Omental fat pad (tissue), 4 donors: ENCODE measurements at places on chromosomes 1 and 21.

DNA sequence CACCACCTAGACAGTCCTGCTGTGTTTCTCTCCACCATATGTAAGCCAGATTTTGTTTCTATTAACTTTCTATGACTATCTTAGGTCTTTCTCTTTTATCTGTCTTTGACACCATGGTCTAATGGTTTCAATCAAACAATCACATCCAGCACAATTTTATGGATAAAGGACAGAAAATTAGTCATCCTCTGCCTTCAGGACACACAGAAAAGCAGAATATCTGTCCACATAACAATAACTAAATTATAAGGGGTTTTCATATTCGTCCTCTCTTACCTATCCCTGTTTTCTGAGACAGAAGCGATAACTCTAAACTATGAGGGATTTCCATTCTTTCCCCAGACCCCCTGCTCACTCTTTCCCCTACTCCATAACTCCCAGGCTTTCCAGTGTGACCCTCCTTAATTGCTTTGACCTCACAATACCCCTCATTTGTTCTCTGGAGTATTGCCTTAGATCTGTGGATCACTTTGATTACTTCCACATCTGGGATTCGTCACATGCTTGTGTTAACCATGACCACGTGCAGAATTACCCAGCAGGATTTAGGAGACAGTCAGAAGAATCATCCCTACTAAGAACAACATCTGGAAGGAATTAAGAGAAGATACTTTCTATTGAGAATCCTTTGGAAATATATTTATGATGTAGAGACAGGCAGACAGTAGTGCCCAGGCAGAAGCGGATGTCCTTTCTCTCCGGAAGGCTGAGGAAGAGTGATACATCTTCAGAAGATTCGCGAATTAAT is 108.2 kb upstream of the GREM2 start:
- no peak for DNase-seq

- no peak for DNase-seq
Observed at GRCh38 chr21:36709030-36709867, 10.3 kb downstream of the SIM2 start.

- no peak for DNase-seq
Observed at GRCh38 chr1:61636814-61637213, 88.1 kb downstream of the TM2D1 start.

- no peak for DNase-seq
Observed at GRCh38 chr1:164363980-164364379, 195.0 kb upstream of the PBX1 start.

DNA sequence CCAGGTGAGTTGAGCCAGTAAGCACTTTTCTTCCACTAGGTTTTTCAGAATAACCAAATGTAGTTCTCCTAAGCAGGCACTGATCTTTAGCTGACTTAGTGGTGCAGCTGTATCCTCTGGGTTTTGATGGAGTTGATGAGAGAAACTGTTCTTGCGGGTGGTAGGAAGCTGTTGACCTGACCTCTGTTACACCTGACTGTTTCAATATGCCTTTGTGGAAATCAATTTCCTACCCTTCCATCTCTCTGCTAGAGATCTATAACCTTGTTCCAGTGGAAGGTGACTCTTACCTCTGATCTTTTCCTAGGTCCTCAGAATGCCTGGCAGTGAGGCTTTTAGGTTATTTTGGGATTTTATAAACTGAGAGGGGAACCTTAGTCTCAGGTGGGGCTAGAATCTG is 51.6 kb upstream of the MACF1 start:
- no peak for DNase-seq

GRCh38 chr1:15483971-15484370 is 8.1 kb downstream of the CELA2B start:
- no peak for DNase-seq

GRCh38 chr21:16800536-16801275 is 712.1 kb upstream of the CXADR start:
- DNase-seq = no peak

DNA sequence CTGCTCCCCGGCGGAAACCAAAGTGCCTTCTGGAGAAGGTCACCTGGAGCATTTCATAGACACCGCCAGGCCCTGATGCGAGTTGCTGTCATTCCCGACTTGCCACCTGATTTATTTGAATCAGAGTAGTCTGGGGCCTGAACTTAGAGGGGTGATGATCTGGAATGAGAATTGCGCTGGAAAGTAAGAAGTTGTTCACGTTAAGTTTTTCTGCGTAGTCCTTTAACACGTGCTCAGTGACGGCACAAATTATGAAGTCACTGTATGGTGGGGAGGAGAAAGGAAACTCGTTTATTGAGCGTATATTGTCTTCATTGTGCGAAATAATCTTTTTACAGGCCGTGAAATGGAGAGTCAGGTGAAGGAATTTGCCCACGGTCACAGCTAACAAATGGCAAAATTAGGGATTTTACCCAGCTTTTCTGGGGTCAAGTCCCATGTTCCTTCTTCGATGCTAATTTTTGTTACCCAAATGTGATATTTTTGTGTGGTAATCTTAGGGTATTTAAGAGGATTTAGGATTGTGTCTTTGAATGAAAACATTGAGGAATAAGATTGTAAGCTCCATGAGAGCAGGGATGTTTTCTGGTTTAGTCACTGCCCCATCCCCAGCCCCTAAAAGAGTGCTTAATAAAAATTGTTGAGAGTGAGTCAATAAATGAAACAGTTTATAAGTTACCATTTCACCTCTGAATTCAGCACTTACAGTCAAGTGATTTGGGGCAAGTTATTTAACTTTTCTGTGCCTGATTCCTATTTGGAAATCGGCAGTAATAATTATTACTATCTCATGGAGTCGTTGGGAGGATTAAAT is 46.4 kb upstream of the NBL1 start:
- DNase-seq = no peak

GRCh38 chr1:29830383-29830782 is 594.1 kb downstream of the PTPRU start:
- DNase-seq = no peak

GRCh38 chr21:28442624-28443023 is 550.1 kb downstream of the LTN1 start:
- no peak for DNase-seq

GRCh38 chr1:110433213-110433612 is 17.7 kb upstream of the PROK1 start:
- no peak for DNase-seq

- DNase-seq = no peak
Observed at GRCh38 chr1:212203630-212204029, 81.6 kb upstream of the PPP2R5A start.

- no peak for DNase-seq
Observed at GRCh38 chr1:212438831-212439237, 6.1 kb downstream of the NENF start.

DNA sequence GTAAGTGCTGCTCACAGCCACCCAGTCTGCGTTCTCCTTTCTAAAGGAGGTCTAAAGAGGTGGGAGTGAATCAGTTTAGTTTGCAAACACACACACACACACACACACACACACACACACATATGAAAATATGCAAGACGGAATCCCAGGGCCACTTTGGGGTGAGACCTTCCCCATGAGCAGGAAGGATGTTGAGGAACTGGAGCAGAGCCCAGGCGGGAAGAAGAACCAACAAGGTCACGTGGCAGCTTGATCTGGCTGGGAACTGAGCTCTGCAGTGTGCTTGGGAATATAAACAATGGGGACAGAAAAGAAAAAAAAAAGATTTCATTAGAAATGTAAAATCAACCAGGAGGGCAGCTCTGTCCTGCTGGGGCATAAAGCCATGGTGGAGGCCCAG is 32.6 kb downstream of the OR2G3 start:
- no peak for DNase-seq

DNA sequence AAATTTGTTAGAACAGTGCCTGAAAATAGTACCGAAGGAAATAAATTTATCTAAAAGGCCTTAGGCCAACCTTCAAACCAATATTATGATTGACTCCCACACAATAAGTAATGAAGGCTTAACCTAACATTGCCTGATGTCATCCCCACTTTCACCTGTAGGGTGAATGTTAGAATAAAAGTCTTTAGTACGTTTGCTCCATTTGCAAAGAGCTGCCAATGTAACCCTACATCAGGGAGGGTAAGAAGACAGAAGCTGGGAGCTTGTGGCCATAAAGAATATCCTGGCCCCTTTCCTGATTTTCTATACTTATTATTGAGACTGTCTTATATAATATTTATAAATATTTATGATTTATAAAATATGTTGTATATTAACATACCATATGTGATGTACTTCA is 661.8 kb upstream of the CXADR start:
- no peak for DNase-seq

GRCh38 chr21:28522014-28522799 is 470.5 kb downstream of the LTN1 start:
- DNase-seq = no peak

DNA sequence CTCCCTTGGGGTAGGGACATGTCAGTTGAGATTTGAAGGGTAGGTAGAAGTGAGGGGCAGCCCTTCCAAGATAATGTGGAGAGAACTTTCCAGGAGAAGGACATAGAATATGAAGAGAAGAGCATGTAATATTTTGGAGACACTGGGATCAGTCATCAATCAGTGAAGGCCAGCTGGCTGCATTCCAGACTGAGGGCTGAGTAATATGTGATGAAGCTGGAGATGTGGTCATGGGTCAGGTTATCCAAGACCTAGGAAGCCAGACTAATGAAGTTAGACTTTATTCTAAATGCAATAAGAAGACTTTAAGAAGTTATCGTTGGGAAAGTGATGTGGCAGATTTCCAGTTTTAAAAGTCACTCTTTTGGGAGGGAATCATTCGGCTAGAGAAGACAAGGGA is 262.0 kb downstream of the HMCN1 start:
- DNase-seq = peak; percentile 25

DNA sequence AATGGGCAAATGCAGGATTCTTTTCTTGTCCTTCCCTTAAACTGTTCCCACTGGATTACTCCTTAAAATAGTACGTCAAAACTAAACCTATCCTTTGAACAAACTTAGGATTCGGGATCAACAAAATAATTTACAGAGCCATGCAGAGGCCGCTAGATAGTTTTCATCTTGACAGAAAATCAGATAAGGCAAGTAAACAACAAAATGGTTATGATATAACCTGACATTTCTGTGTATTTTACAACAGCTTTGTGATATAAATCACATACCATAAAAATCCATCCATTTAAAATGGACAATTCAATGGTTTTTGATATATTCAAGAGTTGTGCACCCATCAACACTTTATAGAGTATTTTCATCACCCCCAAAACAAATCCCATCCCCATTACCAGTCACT is 11.2 kb downstream of the SCAF4 start:
- no peak for DNase-seq

DNA sequence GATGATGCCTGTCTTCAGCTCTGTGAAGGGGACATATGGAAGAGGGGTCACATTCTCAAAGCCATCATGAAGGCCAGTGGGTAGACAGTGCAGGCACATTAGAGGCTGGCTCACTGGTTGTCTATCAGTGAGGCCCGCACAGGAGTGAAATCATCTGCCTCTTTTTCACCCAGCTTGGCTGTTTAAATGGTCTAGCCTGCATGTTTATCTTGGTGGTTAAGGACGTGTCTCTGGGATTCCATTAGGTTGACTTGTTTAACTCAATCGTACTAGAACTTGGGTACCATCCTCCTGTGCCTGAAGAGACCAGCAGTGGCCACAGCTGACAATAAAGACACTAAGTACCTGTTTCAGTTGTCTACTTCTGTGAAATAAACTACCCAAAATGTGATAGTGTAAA is 219.3 kb downstream of the PLPP3 start:
- DNase-seq = no peak

- no peak for DNase-seq
Observed at GRCh38 chr21:38422082-38422481, 76.2 kb downstream of the ERG start.

DNA sequence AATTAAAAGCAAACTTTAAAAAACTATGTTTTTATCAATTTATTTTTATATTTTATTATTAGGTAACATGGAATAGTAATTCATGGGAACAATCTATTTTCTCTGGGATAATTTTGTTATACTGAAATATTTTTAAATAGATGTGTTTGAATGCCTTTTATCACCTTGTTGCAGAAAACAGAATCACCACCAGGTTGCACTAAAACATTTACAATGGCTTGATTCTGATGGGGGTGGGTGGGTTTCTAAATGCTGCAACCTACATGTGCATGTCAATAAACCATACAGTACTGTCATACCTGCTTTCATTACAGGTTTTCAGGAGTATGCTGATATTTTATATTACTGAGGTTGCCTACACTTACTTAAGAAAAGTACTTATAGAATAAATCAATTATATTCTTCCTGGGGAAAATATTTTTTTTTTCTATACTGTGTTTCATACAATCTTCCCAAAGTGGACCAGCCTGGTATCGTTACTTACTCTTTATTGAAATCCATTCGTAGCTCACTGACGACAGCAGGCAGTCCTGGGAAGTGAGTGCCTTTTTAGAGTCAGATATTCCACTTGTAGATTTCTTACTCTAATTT is 132.8 kb downstream of the PTPRC start:
- DNase-seq = no peak
